Astrocyte (in vitro differentiated cells and primary cell): ENCODE measurements at places on chromosomes 7 and 10. TPM values are rescaled to one million over a fixed set of nuclear protein-coding genes. Genes with fewer than 3 reads are reported as not detected.

DNA sequence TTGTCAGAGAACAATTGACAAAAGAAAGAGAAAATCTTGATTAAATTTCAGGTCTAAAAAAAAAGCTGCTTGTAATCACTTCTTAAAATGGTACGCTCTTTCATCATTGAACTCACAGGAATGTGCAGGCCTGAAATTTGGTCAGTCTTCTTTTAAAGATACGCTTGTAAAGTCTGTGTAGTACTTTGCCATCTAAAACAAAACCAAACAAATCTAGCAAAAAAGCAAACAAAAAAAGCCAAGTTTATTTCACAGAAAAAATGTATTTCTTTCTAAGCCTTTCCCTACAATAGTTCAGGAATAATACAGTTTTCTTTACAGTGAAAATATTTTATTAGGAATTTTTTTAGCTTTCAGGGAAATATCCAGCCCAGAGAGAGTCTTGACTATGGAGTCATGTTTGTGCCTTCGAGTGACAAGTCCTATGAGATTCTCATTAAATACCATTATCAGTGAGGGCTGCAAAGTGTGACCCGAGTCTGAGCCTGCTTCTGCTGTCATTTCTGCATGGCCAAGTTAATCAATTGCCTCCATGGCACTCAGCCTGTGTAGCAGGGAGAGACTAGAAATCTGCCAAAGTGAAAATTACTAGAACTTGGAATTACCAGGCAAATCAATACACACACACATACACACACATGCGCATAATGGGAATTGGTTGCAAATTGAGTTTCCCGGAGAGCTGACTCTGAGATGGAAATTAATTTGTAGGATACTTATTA is 172.6 kb downstream of the OTUD1 start:
- H3K36me3 ChIP-seq, result no peaks in the 10 kb centered on the region
- H3K4me1 ChIP-seq, result no peaks in the 10 kb centered on the region
- no peak overlapping the region for H3K4me3 ChIP-seq

DNA sequence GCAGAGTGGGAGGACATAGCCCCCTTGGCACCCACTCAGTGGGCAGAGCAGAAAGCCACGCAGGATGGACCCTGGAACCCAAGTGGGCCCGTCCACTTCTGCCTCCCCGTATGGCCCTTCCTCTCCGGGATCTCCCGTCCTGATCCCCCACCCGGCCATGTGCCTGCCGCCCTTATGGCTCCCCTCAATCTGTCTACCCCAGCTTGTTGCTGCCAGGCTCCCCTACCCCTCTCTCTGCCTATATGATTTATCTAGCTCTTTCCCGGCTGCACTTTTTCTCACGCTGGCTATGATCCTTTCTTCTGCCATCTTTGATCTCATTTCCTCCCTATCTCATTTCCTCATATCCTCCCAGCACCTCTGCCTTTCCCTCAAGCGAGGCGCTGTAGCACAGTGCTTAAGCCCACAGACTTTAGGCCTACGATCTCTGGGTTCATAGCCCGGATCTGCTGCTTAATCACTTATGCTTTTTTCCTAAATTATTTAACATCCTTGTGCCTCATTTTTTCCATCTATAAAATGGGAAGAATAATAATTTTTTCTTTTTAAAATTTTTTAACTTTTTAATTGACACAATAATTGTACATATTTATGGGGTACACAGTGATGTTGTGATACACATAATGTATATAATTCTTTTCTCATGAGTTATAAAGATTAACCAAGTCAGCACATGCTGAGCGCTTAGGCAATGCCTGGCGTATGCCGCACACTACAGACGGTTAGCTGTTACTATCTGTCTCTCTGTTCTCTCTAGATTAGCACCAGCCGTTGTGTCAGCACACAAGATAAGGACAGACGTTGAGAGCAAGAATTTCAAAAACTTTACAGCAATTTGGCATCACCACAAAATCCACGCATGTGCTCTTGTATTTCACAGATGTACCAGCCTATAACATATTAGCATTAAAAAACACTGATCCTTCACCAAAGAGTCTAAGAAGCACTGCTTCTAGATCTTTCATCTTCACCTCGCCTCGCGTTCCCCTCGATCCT is 18.1 kb downstream of the KCNH2 start:
- no peak overlapping the region for H3K27ac ChIP-seq
- H3K36me3 ChIP-seq, result no peaks in the 10 kb centered on the region
- H3K27me3 ChIP-seq, result peaks cover 10% of the 10 kb centered on the region
- H3K4me3 ChIP-seq, result no peak overlapping the region

The DENND2A gene
- 41.7 and 42.1 TPM in 2 replicates for total RNA-seq

- no peak for DNase-seq
- H3K4me1 ChIP-seq, result peaks cover 8% of the 10 kb centered on the region
- H3K4me3 ChIP-seq, result no peak overlapping the region
- peaks cover 40% of the 10 kb centered on the region for H3K36me3 ChIP-seq
Observed at GRCh38 chr10:114862456-114862855, 40.9 kb downstream of the FHIP2A start.

GRCh38 chr7:34313289-34313688 is 344.7 kb upstream of the NPSR1 start:
- H3K4me1 ChIP-seq, result peaks cover 8% of the 10 kb centered on the region
- H3K4me3 ChIP-seq, result no peak overlapping the region
- no peaks in the 10 kb centered on the region for H3K36me3 ChIP-seq
- DNase-seq, result no peak
- H3K27ac ChIP-seq, result no peak overlapping the region
- H3K27me3 ChIP-seq, result no peaks in the 10 kb centered on the region

DNA sequence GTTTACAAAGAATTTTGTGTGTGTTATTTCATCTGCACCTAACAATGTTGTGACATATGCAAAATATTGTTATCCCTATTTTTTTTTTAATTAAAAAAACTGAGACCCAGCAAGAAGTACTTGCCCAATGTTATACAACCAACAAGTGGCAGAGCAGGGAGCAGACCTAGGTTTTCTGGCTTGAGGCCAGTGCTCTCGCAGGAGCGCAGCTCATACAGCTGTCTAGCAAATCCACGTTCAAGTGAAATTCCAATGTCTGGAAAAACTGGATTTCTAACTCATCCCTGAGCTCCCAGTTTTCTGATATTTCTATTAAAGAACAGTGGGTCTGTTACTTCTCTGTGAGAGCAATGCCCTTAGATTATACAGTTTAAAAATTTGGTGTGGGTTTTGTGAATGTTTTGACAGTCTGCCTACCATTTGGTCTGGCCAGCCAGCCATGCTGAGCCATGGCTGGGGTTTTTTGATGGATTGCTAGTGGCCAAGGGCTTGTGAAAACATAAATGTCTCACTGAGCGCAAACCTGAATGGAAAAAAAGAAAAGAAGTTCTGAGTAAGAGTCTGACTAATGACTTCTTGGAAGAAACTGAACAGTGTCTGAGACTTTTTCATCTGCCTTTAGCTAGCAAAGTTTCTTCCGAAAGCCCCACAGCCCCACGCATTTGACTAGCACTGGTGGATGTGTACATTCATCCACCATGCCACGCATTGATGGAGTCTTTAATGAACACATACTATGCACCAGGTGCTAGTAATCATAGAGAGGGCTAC is 15.4 kb upstream of the PRF1 start:
- DNase-seq, result peak; percentile 95
- H3K36me3 ChIP-seq, result no peaks in the 10 kb centered on the region
- peak overlapping the region; percentile 81 for H3K27ac ChIP-seq
- H3K4me1 ChIP-seq, result peaks cover 40% of the 10 kb centered on the region
- H3K27me3 ChIP-seq, result no peaks in the 10 kb centered on the region

DNA sequence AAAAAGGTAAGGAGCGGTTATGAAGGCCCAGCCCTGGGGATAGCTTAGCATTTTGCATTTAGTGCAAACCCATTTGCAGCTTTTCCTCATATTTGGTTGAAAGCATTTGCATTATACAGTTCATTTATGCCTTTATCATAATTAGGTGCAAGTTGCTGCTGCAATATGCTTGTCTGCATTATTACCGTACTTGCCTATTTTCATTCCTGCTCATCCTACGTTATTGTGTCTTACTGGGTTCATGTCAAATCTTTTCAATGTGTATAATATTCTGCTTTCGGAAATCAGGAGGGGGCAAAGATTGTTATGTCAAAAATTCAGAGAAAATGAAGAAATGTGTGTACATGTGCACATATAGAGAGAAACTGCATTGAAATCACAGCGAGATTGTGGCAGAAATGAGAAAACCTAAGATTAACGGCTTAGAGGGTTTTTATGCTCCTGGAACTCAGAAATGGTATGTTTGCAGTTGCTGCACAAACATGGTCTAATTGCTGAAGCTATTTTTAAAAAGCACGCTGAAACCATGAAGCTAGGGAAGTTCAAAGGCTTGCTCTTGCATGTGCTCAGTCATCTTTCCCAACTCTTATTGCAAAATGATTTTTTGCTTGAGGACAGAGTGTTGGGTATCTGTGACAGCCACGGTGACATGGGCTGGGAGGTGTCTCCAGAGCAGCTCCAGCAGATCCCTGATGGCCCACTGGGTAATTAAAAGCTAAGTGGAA is 613.2 kb downstream of the SDK1 start:
- no peaks in the 10 kb centered on the region for H3K27me3 ChIP-seq
- no peak overlapping the region for H3K4me3 ChIP-seq
- no peak overlapping the region for H3K27ac ChIP-seq
- no peak for DNase-seq

The CARD11 gene
- total RNA-seq, result 6.6 and 9.5 TPM in 2 replicates

- H3K27me3 ChIP-seq, result no peaks in the 10 kb centered on the region
- no peak overlapping the region for H3K27ac ChIP-seq
- no peak for DNase-seq
Observed at GRCh38 chr10:6384031-6384430, 181.3 kb downstream of the PFKFB3 start.

DNA sequence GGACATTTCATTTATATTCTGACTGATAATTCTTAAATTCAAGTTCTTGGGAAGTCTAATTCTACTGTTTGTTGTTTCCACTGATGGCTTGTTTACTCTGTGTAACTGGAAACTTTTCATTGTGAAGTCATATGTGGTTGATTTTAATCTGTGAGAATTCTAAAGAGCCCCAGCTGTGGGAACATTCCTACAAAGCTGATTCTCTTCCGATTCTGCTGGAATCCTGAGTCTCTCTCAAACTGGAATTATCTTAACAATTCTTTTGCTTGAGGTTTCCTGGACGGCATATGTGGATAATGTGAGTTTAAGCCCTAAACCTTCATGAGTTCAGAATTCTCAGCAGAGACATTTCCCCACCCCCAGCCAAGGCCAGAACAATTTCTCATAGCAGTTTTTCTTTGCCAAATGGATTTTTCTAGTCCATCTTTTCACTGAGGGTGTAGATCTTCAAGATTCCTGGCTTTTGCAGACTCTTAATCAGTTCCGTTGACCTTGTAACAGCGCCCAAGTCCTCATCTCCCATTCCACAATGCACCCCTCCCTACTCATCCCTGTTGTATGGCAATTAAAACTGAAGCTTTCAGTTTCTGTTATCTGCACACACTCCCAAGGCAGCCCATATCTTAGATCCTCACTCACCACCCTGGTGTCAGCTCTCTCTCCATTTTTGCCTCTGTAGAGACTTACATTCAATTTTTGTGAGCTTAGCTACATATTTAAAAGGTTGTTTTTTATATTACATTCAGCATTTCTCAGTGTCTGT is 37.6 kb downstream of the GRM8 start:
- no peaks in the 10 kb centered on the region for H3K4me1 ChIP-seq
- H3K4me3 ChIP-seq, result no peak overlapping the region
- no peaks in the 10 kb centered on the region for H3K36me3 ChIP-seq
- no peak for DNase-seq

The DPP6 gene
- 0.48 and 0.91 TPM in 2 replicates for total RNA-seq

The HOXA11 gene
- not detected in 2 replicates for total RNA-seq

The C10orf105 gene
- total RNA-seq, result not detected in 2 replicates

- H3K36me3 ChIP-seq, result no peaks in the 10 kb centered on the region
- peaks cover 31% of the 10 kb centered on the region for H3K4me1 ChIP-seq
- no peaks in the 10 kb centered on the region for H3K27me3 ChIP-seq
- peak; percentile 82 for DNase-seq
Observed at GRCh38 chr10:112951359-112952281, 1.6 kb downstream of the TCF7L2 start.

DNA sequence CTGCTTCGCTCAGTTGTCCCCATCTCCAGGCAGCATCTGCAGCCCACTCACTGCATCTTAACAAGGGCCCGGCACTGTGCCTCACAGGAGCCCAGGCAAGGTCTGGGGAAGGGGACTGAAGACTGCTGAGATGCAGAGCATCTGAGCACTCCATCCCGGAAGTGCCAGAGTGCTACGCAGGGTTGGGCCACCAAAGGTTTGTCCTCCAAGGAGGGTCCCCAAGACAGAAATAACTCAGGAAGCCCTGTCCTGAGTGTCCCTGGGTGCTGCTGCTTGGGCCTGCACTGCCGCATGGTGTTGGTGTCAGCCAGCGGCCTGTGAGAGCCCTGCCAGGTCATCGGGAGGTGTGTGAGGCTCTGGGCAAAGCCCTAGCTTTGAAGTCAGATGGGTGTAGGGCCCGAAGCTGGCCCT is 288.2 kb upstream of the ZMIZ1 start:
- no peak overlapping the region for H3K4me3 ChIP-seq
- peaks cover 7% of the 10 kb centered on the region for H3K4me1 ChIP-seq
- H3K36me3 ChIP-seq, result no peaks in the 10 kb centered on the region

DNA sequence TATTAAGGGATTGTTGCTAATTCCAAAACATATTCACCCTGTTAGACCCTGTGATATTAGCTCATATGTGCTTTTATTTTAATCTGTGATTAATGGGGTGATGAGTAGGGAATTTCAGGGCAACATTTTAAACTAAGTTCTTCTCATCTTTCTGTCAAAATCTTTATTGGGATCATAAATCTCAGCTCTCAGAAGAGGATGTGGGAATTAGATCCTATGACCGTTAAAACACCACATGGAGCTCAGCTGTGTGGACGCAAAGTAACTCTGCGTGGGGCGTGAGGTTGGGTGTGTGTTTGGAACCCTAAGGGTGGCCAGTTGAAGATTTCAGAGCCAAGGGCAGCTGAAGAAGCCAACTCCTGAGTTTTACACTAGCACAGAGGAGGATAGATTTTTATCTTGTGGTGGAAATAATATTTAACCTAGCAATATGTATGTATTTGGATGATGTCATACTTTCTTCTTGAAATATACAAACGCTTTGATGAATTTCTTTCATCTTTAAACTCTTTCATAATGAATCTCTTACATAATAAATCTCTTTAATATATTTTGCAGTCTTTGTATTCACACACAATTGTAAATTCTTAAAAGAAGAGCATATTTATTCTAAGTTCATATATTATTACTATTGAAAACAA is 64.4 kb downstream of the EPDR1 start:
- no peak for DNase-seq
- no peaks in the 10 kb centered on the region for H3K27me3 ChIP-seq
- H3K4me1 ChIP-seq, result peaks cover 8% of the 10 kb centered on the region
- no peak overlapping the region for H3K27ac ChIP-seq

The METTL27 gene
- 2.1 and 2.5 TPM in 2 replicates for total RNA-seq

DNA sequence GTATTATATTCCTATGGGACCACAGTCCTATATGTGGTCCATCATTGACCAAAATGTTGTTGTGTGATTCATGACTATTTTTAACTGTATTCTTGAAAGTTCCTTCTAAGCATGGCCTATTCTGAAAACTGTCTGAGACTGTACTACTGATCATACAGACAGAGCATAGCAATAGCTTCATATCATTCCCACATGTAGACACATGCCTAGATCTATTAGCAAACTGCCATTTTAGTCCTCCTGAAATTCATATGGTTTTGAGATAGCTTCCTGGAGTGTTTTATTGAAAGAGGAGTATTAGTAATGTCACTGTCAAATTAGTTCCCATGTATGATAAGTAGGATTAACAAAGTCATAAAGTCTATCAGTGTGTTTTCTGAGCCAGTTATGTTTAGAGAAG is 157.5 kb downstream of the BMPER start:
- DNase-seq, result no peak
- no peak overlapping the region for H3K4me3 ChIP-seq
- H3K4me1 ChIP-seq, result peaks cover 6% of the 10 kb centered on the region
- no peak overlapping the region for H3K27ac ChIP-seq
